T1000 (cell line): ENCODE measurements at places on chromosomes 1 and 21.

DNA sequence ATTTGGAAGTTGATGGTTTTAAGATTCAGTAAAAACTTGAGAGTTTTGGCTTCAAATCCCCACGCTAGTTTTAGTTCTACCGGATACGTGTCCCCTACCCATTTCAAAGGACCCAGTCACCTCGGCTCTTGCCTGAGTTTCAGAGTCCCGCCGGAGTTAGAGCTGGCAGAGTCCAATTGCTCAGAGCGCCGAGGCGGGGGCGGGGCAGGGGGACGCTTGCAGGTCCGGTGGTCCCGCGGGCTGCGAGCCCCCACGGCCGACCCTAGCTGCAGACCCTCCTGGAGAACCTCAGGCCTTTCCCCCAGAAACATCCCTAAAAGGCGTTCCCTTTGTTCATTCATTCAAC lies 765 bp upstream of the VPS45 start:
- DNase-seq = no peak

- no peak for DNase-seq
These were observed 54.5 kb downstream of the LGR6 start for GRCh38 chr1:202247837-202248795.

DNA sequence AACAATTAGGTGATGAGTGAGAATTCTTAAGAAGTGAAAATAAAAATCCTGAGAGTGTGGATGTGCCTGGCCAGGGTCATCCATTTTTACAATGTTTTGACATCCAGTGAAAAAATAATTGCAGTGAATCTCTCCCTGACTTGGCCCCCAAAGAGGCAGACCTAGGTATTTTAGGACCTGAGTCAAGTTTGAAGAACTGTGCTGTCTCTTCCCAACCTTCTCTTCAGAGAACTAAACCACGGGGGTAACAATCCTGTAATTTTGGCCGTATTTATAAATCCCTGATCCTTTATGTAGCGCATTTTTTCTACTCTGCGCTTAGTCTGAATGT lies 43.3 kb upstream of the PPP2R5A start:
- no peak for DNase-seq

DNA sequence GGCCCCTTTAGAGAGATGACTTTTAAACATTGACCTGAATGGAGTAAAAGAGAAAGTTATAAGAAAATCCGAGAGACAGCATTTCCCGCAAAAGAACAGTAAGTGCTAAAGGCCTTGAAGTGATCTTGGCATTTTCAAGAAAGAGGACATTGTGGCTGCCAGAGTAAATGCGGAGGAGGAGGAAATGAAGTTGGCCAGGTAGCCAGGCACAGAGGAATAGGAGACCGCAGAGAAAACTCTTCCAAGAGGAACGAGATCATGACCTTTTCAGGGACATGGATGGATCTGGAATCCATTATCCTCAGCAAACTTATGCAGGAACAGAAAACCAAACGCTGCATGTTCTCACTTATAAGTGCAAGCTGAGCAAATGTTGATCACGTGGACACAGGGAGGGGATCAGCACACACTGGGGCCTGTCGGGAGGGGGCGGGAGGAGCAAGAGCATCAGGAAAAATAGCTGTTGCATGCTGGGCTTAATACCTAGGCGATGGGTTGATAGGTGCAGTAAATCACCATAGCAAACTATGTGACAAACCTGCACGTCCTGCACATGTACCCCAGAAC lies 49.7 kb downstream of the EEIG2 start:
- DNase-seq = no peak

DNA sequence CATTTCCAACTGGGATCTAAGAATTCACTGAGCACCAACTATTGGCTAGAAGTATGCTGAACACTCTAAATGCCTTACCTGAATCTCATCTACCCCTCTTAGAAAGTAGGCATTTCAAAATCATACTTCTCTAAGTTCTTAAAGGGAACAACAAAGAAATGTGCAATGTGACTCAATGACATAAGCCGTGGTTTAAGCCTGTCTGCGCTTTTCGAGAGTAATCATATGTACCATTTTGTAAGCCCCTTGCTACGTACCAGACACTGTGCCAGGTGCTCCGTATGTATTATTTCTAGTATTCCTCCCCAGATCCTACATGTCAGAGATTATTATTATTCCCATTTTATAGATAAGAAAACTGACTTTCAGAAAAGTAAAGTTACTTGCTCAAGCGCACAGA lies 454.2 kb downstream of the SETD4 start:
- DNase-seq = no peak

- DNase-seq = no peak
These were observed 6.7 kb upstream of the TIE1 start for GRCh38 chr1:43293896-43294760.

DNA sequence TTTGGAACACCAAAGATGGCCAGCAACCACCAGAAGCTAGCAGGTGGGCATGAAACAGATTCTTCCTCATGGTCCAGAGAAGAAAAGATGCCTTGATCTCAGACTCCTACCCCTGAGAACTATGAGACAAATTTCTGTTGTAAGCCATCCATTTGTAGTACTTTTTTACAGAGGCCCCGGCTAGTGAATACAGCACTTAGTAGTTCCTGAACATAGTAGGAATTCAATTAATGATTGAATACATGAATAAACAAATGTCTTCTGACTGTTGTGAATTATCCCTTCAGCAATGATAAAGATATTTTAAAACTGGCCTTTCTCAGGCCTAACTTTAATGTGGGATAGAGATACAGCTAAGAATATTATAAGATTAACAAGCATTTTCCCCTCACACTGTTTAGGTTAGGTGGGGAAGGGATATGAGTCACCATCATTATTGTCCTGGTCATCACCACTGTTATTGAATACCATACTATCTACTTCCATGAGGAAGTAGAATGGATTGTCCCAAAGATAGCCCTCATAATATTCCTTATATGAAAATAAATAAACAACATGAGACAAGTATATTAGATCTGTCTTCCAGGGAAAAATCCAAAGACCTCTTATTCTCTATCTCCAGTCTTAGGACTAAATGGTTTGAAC lies 51.4 kb downstream of the ADCY10 start:
- DNase-seq = no peak

DNA sequence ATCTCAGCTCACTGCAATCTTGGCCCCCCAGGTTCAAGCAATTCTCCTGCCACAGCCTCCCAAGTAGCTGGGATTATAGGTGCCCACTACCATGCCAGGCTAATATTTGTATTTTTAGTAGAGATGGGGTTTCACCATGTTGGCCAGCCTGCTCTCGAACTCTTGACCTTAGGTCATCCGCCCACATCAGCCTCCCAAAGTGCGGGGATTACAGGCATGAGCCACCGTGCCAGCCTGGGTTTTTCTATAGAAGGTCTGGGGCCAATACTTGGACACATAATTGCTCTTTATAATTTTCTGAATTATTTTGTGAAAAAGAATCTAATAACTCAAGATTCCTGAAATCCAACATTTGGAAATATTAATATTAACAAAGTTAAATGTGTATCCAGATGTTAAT lies 1267.7 kb upstream of the ADGRL4 start:
- no peak for DNase-seq

- DNase-seq = no peak
These were observed 46.1 kb downstream of the MDM4 start for GRCh38 chr1:204562075-204562990.

GRCh38 chr1:85975912-85976371 lies 180.6 kb downstream of the COL24A1 start:
- no peak for DNase-seq

- peak; percentile 48 for DNase-seq
These were observed 1.2 kb upstream of the KIRREL1 start for GRCh38 chr1:157992031-157992832.

GRCh38 chr1:112544011-112544688 lies 35.4 kb downstream of the WNT2B start:
- DNase-seq = peak; percentile 36

DNA sequence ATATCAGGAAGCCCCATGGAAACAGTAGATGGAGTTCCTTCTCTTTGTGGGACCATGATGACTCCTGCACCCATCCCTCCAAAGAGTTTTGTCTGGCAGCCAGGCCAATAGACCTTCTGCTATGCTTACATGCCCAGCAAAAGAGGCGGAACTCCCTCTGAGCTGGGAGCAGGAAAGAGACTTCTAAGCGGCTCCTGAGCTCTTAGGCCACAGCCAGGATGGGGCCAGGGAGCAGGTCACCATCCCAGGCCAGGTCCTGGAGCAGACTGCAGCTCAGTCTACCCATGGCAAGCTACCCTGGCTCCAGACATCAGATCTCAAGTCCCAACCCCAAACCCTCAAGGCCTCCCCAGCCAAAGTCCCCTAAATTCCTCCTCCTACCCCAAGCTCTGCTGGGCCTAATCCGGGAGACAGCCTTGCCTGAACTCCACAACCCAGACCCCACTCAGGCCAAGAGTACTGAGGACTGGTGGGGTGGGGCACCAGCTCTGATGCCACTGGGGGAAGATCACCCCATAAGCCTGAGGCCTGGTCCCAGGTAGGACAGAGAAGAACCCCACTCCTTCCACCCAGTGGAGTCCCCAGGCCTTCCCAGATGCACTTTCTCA lies 387.9 kb downstream of the MATN1 start:
- no peak for DNase-seq

GRCh38 chr1:3529099-3529729 lies 74.7 kb downstream of the ARHGEF16 start:
- DNase-seq = no peak

GRCh38 chr1:94106716-94107115 lies 14.2 kb downstream of the ABCA4 start:
- no peak for DNase-seq

DNA sequence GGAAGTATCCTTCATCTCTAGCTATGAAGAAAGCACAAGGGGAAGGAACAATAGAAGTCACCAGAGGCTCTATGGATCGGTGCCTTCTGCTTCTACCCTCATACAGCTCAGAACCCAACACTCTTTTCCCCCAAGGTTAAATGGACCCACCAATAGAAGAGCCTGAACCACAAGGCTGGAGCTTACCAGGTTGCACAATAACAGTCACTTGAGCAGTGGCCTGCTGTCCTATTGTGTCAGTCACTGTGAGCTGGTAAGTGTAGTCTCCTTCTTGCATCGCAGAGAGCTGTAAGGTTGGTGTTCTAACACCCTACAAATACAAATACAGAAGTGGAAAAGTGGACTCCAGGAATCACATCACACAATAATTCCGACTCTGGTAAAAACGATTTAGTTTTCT lies 103.0 kb downstream of the KIAA0319L start:
- DNase-seq = no peak

GRCh38 chr1:194447636-194448035 lies 1261.2 kb upstream of the B3GALT2 start:
- no peak for DNase-seq

DNA sequence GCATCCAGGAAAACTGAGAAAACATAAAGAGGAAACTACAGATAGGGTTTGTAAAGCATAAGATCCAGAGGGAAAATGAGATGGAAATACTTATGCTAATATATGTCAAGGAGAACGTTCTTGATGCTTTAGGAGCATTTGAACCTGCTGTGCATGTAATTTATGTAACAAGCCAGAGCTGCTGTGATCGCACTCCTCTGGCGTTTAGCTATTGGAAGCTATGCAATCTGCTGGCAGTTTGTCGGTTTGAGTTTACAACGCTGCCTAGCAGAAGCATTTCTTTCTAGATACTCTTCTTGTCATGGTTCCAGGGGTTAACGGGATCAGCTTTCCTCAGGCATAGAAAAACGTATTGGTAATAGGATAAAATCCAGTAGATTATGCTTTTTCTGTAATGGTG lies 182.7 kb downstream of the KCNH1 start:
- no peak for DNase-seq

DNA sequence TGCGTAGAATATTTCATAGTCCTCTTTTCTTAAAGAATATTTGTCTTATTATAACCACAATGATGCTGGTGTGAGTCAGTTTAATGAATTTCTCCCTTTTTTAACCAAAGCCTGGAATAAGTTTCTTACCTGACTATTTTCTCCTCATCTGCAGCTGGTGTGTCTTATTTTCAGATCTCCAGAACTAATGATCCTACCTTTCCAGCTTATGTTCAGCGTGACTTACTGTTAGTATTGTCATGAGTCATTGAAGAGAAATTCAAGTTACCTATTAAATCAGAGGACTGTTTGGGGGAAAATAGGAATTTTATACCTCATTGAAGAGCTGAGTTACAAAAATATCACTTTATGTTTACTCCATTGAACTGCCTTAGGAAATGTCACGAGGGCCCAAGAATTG lies 482.1 kb downstream of the RWDD3 start:
- no peak for DNase-seq
